NT2/D1 (cell line): ENCODE measurements at places on chromosomes 3 and 15.
A peak's percentile ranks its signal among the peaks of the same experiment; 100 is the strongest.

GRCh38 chr3:1752205-1752604 is 346.5 kb upstream of the CNTN4 start:
- DNase-seq = no peak

DNA sequence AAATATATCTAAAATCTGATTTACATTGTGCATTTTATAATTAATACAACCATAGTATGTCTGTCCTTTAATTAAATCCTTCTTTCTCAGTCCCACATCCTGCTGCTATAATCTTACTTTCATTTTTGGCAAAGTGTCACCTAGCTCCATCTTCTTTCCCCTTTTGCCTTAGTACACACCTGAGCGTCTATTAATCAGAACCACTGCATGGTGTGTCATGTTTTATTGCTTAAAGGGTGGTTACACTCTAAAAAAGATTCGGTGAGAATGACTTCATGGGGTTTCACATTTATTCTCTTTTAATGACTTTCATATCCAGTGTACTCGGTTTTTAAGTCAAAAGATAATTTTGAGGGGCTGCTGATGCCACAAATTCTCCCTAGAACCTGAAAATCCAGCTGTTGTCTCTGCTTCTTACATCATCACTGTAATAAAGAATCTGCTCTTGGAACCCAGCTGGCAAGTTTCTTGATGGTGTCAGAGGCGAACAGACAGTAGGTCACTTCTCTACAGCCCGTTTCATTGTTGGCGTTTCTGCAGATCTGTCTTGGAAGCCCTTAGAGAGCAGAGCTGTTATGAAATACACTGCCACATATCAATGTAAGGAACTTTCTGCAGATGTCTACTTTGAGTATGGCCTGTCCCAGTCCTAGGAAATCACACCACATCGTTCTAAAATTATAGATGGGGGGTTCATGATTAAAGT is 99.7 kb downstream of the TIGIT start:
- DNase-seq = no peak

- no peak for DNase-seq
These were observed 35.0 kb upstream of the CAPN7 start for GRCh38 chr3:15171096-15171495.

GRCh38 chr3:42175386-42176240 is 84.5 kb downstream of the TRAK1 start:
- no peak for DNase-seq

- peak; percentile 90 for DNase-seq
These were observed at the start of gene RPL35A for GRCh38 chr3:197949778-197950676. RPL35A (plus strand) TSS chr3:197950190; CDS start chr3:197950968, 778 bp downstream.

- peak; percentile 9 for DNase-seq
These were observed 228.2 kb downstream of the TCF12 start for GRCh38 chr15:57146506-57147201.

- peak; percentile 89 for DNase-seq
These were observed 15.6 kb downstream of the PIF1 start for GRCh38 chr15:64809649-64810496.

DNA sequence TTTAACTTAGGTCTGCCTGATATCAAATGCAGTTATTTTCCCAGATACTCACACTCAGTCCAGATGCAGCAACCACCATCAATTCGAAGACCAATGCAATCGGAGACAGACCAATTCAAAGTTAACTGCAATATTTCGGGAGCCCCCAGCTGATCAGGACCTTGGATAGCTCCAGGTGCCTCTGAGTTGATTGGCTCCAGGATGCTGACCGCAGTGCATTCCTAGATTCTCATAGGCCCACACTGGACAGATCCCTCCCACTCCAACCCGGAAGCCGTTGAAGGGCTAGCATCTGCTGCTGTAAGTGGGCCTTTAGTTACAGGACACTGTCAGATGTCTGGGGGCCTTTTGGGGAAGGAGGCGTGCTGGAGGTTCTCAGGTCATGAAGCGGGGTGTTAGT is 89.5 kb upstream of the ATP2B2 start:
- peak; percentile 86 for DNase-seq

GRCh38 chr15:64857421-64857820 is 15.7 kb downstream of the PLEKHO2 start:
- DNase-seq = no peak

- DNase-seq = no peak
These were observed 262.3 kb upstream of the RASGRP1 start for GRCh38 chr15:38826880-38827279.

GRCh38 chr3:112115161-112115739 is 17.8 kb downstream of the GCSAM start:
- DNase-seq = no peak
